ENCODE measurements at places on chromosomes 4 and X.

DNA sequence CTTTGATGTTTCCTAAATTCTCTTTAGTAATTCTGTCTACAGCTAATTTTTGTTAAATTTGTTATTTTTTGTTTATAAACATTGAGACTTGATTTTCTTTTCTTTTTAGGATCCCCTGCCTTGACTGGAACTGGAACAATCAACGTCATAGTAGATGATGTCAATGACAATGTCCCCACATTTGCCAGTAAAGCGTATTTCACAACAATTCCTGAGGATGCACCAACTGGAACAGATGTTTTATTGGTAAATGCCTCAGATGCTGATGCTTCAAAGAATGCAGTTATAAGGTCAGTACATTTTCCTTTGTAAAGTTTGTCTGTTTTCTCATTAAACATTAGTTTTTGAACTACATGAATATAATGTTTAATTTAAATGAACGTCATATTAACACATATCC, 119.4 kb downstream of the FAT4 start:
- DNase-seq: peak; percentile 5

GRCh38 chr4:98645527-98645926, 12.9 kb downstream of the TSPAN5 start:
- no peak for DNase-seq

GRCh38 chr4:114597410-114598115, 1.0 kb upstream of the UGT8 start:
- DNase-seq: no peak

GRCh38 chr4:100288811-100289529, 98.7 kb upstream of the DDIT4L start:
- no peak for DNase-seq

DNA sequence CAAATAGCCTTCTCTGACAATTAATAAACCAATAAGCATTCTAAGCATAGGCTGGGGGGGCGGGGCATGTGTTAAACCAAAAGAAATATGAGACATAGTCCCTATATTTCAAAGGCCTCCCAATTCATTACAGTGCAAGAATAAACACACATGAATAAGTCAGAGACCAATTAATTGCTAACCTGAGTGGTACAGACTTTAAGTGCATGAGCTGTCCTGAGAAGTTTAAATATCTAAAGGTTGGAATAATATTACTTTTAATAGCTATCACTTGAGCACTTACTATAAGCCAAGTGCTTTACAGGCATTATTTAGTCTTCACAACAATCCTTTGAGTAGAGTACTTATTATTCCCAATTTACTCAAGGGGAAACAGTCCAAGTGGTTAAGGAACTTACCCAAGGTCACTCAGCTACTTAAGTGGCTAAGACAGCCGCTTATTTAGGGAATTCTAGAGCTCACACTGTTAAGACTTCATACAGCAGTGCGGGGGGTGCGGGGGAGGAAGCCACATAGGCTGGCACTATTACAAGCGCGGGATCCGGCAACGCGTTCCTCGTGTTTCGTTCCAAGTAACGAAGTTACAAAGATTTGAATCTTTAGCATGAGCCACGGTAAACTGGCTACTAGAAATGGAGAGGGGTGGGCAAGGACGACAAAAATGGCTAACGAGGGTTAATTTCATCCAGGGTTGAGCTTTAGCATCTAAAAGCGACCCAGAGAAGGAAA, 1.4 kb downstream of the THOC2 start:
- peak; percentile 11 for DNase-seq

GRCh38 chr4:68383115-68383514, 33.2 kb upstream of the YTHDC1 start:
- no peak for DNase-seq

DNA sequence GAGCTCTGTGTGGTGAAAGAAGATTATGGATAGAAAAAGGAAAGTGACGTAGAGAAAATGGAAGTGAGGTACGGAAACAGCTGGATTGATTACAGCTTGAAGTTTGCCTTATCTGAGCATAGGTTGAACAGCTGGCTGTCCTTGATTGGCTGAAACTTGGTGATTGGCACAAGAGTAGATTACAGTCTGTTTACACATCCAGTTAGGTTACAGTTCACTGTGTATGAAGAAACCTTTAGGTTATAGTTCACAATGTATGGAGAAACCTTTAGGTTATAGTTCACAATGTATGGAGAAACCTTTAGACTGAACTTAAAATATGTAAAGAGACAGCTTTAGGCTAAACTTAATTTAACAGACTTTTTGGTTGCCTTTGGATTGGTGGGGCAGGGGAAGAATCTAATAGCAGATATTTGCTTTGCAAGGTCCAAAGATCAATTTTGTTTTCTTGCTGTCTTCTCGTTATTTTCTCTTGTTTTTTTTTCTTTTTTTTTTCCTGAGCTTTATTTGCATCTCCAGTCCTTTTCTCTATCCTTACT, 15.6 kb upstream of the ART3 start:
- DNase-seq: no peak

GRCh38 chr4:3344104-3344503, 51.3 kb downstream of the RGS12 start:
- DNase-seq: no peak

DNA sequence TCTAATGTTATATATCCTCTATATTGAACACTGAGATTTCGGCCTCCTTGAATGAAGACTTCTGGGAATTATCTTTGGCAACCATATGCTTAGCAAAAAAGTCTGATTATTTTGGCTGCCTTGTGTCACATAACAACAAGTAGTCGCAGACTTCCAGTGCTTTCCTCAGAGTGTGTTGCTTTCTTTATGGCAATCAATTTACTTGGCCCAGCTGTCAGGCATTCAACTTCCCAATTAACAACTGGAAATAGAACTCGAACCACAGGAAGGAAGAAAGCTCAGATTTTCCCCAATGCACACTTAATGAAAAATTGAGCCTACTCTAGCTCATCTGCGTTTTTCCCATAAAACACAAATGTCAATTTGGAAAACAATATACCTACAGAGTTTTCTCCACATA, 71.6 kb downstream of the ZNF827 start:
- DNase-seq: no peak

GRCh38 chr4:73086095-73086868, 16.8 kb upstream of the COX18 start:
- no peak for DNase-seq

- peak; percentile 75 for DNase-seq
These were observed 743 bp upstream of the NRK start for GRCh38 chrX:105821471-105822121.

- no peak for DNase-seq
These were observed 295.3 kb downstream of the GRID2 start for GRCh38 chr4:92599044-92599443.

- DNase-seq: no peak
These were observed 477.9 kb downstream of the STIM2 start for GRCh38 chr4:27338530-27338929.

- DNase-seq: no peak
These were observed 51.0 kb downstream of the SPIN2B start for GRCh38 chrX:57070185-57070984.

DNA sequence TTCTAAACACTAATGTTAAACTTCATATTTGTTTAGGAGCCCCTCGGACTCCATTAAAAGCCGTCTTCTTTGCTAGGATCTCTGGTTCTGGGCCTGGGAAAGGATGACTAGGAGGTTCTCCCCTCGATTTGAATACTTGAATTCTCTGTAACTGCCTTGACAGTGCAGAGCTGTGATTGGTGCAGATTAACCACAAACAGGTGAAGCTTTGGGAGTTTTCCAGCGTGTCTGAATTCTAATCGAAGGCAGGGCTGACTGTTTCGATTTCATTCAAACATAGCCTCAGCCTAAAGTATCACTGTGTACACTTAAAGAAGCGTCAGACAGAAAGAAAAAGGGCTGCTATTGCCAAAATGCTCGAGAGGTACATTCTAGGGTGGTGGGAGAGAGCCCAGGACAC, 29.0 kb downstream of the TFDP3 start:
- DNase-seq: no peak

GRCh38 chr4:142582340-142582739, 263.8 kb downstream of the INPP4B start:
- no peak for DNase-seq

GRCh38 chr4:129344058-129344457, 248.1 kb downstream of the C4orf33 start:
- DNase-seq: peak; percentile 35

DNA sequence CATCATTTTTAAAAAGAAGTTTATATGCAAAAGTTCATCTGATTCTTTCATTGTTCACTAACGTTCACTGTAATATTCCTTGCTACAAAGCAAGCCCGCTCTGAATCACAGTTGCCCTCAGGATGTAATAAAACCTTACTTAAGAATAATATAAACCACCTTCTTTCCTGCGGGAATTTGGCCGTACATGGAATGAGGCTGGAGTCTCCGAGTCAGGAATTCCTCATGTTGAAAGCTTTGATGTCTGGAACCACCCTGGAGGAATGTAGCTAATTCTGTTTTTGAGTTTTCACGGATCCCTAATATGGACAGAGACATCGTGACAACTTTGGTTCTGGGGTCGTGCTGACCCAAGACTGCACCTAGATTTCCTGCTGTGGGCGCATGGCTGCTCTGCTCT, 58.5 kb downstream of the CRLF2 start:
- no peak for DNase-seq

GRCh38 chr4:22237155-22237751, 278.6 kb downstream of the ADGRA3 start:
- no peak for DNase-seq

DNA sequence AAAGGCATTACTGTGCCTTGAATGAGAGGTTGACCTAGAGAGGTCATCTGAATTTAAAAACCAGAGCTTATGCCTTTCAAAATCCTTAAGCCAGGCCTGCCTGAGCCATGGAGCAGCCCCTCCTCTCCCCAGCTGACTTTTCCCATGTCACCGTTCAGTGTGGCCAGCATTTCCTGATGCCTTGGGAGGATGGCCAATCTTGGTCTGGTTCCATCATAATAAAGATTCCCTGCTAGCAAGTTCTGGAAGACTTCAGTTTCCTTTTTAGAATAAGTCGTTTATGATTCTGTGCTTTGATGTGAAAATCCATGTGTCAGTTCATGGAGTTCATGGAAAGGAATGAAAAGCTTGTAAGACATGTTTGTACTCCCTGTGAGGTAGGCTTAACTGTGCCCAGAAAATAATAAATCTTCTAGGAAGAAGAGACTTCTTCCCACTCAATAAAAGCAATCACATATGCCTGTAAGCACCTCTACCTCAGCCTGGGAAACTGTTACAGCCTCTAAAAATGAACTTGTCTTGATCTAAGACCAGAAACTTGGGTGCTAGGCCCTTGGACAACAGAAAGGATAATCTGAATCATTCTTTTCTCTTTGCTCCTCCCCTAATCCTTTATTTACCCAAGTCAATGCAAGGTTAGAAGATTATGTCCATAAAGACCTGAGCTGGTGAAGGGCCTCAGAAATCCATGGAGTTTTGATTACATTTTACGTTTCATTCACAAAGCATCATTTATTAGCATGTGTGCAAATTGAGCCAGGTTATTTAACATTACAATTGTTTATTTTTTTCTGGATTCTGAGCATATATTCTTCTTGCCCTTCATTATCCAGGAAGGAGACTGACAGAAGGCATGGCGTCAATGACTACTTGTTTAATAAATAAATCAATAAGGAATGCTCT, 84.0 kb upstream of the TBC1D9 start:
- DNase-seq: peak; percentile 8

GRCh38 chr4:73725985-73726384, 14.4 kb upstream of the CXCL8 start:
- DNase-seq: peak; percentile 95

DNA sequence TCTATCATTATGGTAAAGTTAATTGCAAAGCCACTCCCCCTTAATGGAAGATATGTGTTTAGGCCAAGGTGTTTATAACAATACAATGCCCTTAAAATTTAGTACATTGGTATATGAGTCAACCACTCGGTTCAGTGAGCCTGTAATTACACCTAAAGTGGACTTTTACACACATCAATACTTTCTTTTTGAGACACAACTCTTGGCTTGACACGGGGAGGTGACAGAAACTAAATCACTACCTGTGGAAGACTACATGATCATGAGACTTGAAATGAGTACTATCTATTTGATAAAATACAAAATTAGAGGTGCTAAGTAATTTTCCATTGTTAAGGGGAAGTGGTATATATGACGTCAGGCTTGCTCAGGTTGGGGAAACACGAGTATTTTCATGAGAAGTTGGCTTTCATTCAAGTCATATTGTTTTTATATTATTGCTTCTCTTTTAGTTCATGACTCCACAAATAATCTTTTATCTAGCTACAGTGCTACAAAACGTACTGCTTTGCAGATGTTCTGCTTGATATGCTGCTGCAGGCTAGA, 918.3 kb downstream of the ARAP2 start:
- DNase-seq: no peak

DNA sequence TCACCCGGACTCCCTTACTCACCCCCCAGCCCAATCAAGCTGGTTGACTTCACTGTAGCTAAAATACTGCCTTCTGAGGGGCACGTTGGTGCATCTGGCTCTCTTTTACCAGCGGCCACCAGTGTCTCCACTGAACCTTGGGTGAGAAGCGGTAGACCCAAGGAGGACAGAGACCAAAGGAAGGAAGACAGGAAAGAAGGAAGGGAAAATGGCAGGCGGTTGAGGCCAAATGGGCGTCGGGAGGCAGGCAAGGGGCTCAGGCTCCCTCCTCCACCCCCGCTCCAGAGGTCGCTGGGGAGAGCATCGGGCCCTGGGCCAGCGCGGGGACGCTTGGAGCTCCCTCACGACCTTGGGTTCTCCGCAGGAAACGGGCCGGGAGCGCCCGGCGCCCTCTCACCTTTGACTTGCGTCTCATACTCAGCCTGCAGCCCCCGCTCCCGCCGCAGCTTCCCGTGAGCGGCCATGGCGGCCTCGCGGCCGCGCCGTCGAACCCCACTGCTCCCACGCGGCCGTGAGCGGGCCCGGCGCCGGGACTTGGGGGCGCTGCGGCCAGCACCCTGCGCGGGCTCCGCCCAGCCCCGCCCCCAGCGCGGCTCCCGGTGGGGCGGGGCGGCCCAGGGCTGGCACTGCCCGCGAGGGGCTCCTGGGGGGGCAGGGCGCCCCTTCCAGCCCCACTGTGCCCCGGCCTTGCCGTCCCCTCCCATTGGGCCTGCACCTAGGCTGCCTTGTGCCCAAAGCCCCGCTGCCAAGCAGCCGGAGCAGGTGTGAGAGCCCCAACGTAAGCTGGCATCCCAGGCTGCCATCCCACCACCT, at the start of gene ARHGAP4:
ARHGAP4 (minus strand) TSS at position 526 of the 813 bp plus-strand sequence; CDS start at position 464, 62 bp downstream.
- no peak for DNase-seq

DNA sequence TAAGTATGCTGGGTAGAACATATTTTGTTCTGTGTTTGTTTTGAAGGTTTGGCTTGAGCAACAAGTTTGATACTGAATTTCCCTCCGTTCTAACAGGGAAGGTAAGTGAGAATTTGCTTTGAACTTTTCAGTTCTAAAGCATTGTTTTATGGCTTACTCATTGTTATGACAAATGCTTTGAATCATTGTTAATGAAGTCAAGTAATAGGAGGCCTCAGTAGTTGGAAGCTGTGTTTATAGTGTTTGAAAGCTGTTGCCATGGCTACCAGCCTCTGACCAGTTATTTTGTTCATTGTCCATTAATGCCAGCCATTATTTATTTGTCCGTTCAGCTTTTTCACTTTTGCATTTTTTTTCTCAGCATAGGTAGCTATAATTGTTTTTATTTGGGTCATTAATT, 14.4 kb downstream of the CHIC1 start:
- DNase-seq: peak; percentile 54
